ENCODE measurements at places on chromosomes 3 and 15.

DNA sequence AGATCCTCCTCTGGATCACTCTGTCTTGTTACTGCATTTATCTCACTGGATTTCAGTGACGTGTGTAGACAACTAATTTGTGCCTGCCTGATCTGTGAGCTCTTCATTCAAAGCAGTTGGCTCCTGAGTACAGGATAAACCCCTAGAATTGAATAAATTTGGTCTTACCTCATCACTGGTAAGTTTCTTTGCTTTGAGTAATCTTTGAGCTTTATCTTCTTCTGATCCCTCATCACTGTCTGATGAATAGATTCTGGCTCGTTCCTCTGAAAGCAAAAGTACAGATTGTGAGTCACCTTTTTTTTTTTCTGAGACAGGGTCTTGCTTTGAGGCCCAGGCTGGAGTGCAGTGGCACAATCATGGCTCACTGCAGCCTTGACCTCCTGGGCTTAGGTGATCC is 24.5 kb downstream of the LEO1 start:
- no peak for DNase-seq

DNA sequence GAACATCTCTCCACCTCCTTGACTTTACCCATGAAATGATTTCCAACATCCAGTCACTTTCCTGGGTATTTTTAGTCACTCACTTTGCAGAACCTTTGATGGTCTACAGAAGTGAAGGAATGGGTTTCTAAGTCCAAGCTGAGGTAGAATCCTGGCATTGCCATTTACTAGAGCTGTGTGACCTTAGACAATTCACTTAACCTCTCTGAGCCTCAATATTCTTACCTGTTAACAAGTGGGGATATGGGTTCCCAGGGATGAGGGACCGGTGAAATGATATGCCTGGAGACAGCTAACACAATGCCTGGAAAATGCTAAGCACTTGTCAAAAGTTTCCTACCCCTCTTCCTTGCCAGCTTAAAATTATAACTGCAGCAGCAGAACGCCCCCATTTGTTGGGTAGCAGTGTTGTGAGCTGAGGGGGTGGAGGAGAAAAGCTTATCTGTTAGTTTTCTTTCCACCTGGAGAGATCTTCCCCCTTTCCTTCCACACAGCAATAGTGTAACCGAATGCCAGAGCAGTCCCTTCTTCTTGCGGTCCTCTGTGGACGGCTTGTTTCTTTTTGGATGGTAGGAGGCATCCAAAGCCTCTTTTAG is 319.2 kb upstream of the LRRFIP2 start:
- no peak for DNase-seq

DNA sequence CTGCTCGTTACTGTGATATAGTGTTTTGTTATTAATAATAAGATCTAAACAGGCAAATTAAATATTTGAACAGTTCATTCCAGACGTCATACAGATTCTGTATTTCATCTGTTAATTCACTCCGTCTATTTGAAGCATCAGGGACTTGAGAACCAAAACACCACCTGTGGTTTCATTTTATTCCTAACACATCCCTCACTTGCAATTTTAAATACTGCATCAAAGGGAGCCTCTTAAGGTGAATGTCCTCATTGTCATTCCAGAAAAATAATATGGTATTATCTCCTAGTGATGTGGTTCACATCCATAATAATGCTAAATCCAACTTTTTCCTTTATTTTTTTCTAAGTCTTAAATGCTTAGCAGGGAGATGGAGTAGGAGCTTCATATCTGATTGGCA is 1390.9 kb upstream of the CADM2 start:
- DNase-seq: no peak

- DNase-seq: no peak
These were observed 247.3 kb upstream of the IGF1R start for GRCh38 chr15:98401029-98401428.

GRCh38 chr15:43285609-43286037 is 18.9 kb upstream of the TGM5 start:
- DNase-seq: peak; percentile 72

GRCh38 chr3:128275316-128276145 is 122.2 kb downstream of the EEFSEC start:
- DNase-seq: no peak

DNA sequence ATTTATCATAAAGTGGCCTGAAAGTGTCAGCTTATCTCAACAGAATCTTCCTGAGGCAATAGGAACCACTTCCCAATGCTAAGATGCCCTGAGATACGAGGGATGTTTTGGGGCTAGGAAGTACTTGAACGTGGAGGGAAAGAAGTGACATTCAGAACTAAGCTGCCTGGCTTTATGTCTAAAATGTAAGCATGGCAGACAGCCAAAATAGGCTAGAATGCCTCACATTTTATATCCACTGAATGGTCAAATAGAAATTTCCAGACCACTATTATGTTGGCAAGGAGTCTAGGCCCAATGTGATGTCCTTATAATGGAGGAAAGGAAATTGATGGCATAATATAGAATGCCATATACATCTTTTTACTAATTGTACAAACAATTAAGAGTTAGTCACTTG is 154.9 kb downstream of the PEX5L start:
- no peak for DNase-seq

GRCh38 chr3:110164632-110165369 is 827.5 kb upstream of the DPPA4 start:
- DNase-seq: no peak

DNA sequence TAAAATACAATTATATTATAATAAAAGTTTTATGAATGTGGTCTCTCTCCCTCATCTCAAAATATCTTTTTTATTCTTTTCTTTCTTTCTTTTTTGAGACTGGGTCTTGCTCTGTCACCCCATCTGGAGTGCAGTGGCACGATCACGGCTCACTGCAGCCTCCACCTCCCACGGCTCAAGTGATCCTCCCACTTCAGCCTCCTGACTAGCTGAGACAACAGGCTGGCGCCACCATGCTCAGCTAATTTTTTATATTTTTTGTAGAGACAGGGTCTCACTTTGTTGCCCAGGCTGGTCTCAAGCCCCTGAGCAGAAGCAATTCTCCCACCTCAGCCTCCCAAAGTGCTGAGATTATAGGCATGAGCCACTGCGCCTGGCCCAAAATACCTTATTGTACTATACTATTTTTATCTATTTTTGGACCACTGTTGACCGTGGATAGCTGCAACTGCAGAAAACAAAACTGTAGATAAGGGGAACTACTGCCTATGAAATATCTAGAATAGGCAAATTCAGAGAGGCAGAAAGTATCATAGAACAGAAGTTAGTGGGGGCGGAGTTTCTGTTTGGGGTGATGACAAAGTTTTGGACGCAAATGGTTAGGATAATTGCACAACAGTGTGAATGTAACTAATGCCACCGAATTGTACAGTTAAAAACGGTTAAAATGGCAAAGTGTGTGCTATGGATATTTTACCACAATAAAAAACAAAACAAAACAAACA is 66.6 kb downstream of the SLC12A8 start:
- no peak for DNase-seq

GRCh38 chr3:14462738-14463137 is 60.3 kb downstream of the SLC6A6 start:
- DNase-seq: no peak

DNA sequence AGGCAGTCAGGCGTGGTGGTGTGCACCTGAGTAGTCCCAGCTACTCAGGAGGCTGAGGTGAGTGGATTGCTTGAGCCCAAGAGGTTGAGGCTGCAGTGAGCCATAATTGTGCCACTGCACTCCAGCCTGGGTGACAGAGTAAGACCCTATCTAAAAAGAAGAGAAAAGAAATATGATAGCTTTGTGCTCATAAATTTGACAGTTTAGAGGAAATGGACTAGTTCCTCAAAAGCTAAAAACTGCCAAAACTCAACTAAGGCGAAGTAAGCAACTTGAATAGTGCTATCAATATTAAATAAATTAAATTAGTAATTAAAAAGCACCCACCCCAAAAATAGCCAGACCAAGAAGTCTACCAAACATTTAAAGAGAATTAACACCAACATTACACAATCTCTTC is 24.5 kb upstream of the SLC15A2 start:
- no peak for DNase-seq

DNA sequence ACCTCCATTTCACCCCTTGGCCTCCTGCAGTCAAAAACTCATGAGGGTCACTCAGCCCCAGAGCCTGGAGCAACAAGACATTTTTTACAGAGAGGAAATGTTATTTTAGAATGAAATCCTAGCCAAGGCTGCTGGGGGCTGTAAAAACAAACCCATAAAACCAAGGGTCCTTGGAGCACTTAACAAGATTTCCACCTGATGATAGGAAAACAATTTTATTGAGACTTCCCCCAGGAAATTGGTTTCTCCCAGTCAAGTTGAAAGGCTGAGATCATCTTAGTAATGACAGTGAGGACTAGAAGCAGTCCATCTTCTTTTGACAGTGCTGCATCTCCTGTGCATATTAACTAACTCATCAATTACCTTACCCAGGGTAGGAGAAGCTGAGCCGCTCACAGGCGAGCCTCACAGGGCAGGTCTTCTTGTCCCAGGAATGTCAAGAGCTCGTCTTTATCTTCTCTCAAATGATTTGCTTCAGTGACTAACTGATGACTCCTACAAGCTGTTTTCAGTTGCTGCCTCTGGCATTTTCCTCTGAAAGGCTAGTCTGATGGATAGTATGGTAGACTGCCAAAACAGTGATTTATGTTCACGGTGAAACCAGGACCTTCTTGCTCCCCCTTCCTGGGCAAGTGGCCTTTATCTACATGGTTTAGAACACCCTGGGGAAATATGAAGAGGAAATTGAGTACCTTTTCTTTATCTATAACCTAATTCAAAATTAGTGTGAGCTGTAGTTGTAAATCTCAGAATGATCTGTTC is 34.6 kb upstream of the AEN start:
- no peak for DNase-seq

DNA sequence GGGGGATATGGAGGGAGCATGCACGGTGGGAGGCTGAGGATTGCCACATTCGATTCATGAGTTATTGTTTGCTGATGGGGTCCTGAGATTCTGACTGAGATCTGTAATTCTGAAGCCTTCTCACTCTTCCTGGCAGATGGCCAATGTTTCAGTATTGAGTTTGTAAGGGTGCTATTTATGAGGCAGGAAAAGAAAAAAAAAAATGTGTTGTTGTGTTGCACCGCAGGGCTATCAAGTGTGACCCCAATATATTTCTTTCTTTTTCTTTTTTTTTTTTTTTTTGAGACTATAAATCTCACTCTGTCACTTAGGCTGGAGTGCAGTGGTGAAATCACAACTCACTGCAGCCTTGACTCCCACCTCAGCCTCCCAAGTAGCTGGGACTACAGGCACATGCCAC is 3.2 kb upstream of the SENP2 start:
- peak; percentile 6 for DNase-seq

GRCh38 chr15:67915461-67916374 is 75.9 kb upstream of the RNU6-1 start:
- DNase-seq: no peak

- DNase-seq: no peak
These were observed 49.6 kb upstream of the ST8SIA2 start for GRCh38 chr15:92343924-92344643.

- DNase-seq: no peak
These were observed 111.1 kb upstream of the GPR149 start for GRCh38 chr3:154540950-154541604.

DNA sequence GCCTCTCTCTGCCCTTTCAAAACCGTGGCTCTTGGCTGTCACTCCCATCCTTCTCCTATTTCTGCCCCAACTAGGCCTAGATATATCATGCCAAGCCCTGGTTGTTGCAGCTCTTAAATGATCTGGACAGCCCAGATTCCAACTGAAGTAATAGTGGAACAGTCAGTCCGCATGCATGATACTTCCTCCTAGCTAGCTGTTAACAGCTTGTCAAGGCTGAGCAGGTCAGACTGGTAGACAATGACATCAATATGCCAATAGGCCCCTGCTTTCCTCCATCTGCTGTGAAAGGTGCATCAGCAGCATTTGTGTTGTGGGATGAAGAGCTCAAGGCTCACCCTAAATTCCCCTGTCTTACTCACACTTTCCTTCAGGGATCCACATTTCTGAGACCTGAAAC is 527.7 kb upstream of the TGFBR2 start:
- DNase-seq: no peak

DNA sequence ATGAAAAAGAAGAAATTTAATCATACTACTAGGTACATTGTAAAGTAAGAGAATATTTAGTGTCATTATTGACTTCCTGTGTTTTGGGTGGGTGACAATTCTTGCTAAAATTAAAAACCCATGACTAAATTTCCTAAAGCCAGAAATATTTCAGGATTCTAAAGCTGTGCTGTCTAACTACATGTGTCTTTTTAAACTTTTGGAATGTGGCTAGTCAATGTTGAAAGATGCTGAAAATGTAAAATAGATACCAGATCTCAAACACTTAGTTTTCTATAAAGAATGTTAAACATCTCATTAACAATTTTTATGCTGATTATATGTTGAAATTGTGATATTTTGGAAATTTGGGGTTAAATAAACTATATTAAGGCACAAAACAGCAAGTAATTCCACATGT is 308.9 kb upstream of the TMCO5A start:
- no peak for DNase-seq

- DNase-seq: no peak
These were observed 17.3 kb upstream of the GBE1 start for GRCh38 chr3:81778678-81779182.

DNA sequence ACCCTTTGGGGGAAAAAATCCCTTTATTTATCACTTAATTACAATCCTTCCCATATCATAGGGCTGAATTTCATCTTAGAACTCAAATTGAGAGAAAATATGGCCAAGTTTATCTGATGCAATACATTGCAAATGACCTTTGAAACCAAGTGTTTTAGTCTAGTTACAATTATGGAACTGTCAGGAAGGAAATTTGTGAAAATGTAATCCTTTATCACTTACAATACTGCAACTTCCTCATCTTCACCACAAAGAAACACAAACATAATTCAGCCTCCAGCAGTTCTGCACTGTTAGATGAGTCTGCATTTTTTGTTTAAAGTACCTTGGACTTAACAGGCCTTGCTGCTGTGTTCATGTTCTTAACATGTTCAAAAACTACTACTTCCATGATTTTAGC is 4.6 kb downstream of the CCPG1 start:
- no peak for DNase-seq

GRCh38 chr3:197746209-197746608 is 3.5 kb upstream of the FYTTD1 start:
- DNase-seq: no peak

- DNase-seq: no peak
These were observed 48.1 kb downstream of the PLCL2 start for GRCh38 chr3:16932877-16933276.

DNA sequence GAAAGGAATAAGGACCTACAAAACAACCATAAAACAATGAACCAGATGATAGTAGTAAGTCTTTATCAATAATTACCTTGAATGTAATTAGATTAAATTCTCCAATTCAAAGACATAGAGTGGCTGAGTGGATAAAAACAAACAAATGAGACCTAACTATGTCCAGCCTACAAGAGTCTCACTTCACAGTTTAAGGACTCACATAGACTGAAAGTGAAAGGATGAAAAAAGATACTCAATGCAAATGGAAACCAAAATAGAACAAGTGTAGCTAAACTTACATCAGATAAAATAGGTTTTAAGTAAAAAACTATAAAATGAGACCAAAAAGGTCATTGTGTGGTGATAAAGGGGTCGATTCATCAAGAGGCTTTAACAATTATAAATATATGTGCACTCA is 21.9 kb upstream of the NR1I2 start:
- DNase-seq: no peak

Measured in bone marrow (tissue), 2 donors.